Mesenteric fat pad (tissue), 1 donor: ENCODE measurements at places on chromosomes 2 and 18. TPM values are rescaled to one million over a fixed set of nuclear protein-coding genes. Genes with fewer than 3 reads are reported as not detected.

DNA sequence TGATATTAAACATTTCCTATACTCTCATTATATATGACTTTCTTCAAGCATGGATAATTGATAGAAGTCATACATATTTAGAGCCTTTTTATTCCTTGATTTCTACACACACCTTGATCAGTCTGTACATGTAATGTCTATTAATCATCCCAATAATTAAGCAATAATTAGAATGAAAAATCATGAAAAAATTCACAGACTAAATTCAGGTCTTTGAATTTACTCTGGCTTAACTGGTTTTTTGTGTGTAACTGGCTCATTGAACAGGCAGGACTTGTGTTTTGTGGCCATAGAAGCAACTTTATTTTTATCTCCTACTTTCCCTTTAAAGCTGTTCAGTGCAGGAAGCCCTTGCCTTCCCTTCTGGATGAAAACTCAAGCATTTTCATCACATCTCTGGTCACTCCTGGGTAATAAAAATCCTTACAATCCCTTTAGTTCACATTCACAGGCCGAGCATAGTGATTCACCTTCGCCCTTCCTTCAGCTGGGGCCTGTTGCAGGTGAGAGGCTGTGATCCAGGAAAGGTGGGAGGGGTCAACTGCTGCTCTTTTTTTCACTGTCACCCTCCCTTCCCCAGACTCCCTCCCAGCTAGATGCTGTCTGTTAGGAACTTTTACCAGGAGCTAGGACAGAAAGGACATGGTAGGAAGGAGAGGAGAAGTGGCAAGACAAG lies 58.0 kb upstream of the ITSN2 start:
- DNase-seq = no peak

DNA sequence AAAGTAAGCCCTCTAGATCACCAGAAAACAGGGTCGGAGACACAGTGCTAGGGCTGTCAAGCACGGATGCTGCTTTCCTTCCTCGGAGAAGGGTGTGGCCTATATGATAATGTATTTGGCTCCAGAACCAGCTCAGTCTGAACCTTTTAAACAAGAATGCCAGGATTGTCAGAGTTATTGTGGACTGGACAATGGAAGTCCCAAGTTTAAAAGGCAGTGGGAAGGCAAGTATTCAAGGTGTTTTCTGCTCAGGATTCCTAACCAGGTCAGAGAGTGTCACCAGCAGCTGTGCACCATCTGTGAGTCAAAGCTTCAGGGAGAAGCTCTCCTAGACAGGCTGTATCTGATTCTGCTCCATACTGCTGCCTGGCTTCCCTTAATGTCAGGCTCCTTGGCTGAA lies 94.8 kb downstream of the SPOPL start:
- DNase-seq = no peak

GRCh38 chr18:22432657-22433137 lies 15.0 kb upstream of the CTAGE1 start:
- no peak for DNase-seq

DNA sequence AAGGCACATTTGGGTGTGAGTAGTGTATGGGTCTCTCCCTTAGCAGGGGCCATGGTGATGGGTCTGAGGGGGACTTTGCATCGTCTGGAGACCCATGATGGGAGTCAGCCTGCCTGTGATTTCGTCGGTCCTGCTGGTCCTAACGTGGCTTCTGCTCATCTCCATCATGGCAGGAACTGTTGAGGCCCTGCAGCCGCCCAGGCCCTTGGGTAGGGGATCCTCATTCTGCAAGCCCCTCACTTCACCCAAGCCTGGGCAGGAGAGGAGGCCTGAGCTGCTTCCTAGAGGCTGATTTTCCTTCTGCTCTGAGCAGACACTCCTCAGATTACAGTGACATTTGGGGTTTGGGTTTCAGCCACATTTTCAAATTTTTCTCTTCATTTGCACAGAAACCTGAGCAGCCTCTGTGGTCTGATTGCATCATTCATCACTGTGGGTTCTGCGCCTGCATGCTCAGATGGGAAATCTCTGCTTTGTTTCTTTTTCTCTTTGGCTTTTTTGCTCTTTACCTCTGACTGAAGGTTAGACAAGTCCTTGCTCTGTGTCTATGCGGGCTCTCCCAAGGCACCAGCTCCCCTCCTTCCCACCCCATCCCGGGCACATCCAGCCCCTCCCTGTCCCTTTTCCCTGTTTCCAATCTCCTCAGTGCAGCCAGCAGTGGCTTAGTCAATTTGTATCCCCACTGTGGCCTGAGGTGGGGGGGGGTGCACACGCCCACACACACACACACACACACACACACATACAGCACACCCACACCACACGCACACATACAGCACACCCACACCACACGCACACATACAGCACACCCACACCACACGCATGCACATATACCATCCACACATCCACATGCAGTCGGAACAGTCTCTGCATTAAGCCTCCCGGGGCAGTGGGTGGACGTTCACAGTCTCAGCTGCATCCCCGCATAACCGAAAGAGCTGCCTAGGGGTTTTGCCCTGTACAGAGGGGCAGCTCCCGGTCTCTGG lies 305.4 kb upstream of the HS6ST1 start:
- DNase-seq = no peak

GRCh38 chr18:68262690-68263294 lies 452.1 kb downstream of the TMX3 start:
- no peak for DNase-seq

GRCh38 chr18:43665105-43665788 lies 388.0 kb upstream of the SYT4 start:
- DNase-seq = no peak

The HRH4 gene
- total RNA-seq = 0.39 TPM

The RNMT gene
- total RNA-seq = 23.2 TPM

DNA sequence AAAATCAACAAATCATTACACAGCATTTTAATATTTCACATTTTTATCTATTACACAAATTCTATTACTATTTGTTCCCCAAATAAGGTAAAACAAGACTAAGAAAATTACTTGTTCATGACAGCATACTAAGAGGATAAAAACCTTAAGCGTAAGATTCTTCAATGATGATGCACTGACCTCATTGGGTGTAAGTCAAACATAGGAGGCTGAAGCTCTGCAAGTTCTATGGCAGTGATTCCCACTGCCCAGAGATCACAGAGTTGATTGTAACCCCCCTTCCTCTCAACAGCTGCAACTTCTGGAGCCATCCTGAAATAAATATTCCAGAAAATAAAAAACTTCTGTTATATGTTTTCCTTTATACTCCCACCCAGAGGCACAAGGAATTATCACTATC lies 82.2 kb upstream of the CDKL4 start:
- no peak for DNase-seq

- no peak for DNase-seq
These were observed 67.3 kb upstream of the UPP2 start for GRCh38 chr2:158034198-158034866.

GRCh38 chr18:79932907-79933306 lies 18.5 kb downstream of the SLC66A2 start:
- DNase-seq = no peak

- DNase-seq = no peak
These were observed 23.0 kb downstream of the CDC42EP3 start for GRCh38 chr2:37648331-37649011.

DNA sequence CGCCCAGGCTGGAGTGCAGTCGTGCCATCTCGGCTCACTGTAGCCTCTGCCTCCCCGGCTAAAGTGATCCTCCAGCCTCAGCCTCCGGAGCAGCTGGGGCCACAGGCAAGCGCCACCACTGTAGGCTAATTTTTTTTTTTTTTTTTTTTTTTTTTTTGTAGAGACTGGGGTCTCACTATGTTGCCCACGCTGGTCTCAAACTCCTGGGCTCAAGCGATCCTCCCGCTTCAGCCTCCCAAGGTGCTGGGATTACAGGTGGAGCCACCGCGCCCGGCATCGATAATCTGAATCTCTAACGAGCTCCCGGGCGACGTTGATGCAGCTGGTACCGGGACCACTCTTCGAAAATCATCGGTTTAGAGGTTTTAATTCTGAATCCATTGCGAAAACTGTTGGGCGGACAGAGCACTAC lies 520 bp upstream of the CYP20A1 start:
- no peak for DNase-seq

DNA sequence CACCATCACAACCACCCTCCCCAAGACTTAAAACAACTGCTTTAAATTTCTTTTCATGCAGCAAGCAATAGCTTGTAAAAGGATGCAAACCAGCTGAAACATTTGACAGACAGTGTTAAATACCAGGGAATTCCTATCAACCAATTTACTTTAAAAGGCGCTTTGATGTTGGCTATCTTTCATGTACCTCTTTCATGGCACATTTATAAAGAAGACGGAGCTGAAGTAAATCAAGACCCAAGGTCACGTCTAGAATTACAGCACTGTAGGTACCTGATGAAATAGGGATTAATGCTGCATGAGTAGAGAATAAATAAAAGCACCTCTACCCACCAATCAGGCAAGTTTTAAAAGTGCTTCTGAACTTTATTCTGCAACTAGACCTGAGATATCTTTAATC lies 78.9 kb downstream of the SRBD1 start:
- DNase-seq = no peak

DNA sequence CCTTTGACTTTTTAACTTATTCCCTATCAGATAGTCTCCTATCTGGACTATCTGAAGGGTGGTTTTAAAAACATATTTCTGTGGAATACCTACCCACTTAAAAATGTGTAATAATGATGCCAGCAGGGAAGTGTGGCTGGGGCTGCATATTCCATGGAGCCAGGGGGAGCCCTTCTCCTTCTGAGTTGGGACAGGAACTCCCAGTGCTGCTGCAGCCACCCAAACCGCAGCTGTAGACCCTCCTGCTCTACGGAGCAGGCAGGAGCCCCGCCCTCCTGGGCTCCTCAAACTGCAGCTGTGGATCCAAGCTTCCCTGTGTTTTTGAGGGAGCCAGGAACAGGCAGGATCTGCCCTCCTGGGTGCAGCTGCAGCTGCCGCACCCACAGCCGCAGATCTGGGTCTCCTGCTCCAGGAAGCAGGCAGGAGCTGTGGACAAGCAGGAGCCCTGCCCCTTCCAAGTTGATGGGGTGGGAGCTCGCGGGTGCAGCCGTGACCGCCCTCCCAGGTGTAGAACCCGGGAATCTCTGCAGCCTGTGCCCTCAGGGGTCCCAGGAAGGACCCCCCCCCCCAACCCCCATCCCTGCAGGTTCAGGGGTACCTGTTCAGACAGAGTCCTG lies 57.8 kb downstream of the PDK1 start:
- no peak for DNase-seq

The MROH2A gene
- total RNA-seq = not detected

The HK2 gene
- 46.2 TPM for total RNA-seq

DNA sequence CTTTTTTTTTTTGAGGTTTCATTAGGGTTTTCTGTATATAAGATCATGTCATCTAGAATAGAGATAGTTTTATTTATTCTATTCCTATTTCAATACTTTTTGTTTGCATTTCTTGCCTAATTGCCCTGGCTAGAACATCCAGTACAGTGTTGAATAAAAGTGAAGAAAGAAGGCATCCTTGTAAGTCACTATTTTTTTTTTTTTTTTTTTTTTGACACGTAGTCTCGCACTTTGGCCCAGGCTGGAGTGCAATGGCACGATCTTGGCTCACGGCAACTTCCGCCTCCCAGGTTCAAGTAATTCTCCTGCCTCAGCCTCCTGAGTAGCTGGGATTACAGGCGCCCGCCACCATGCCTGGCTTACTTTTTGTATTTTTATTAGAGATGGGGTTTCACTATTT lies 27.8 kb upstream of the RANBP2 start:
- no peak for DNase-seq

DNA sequence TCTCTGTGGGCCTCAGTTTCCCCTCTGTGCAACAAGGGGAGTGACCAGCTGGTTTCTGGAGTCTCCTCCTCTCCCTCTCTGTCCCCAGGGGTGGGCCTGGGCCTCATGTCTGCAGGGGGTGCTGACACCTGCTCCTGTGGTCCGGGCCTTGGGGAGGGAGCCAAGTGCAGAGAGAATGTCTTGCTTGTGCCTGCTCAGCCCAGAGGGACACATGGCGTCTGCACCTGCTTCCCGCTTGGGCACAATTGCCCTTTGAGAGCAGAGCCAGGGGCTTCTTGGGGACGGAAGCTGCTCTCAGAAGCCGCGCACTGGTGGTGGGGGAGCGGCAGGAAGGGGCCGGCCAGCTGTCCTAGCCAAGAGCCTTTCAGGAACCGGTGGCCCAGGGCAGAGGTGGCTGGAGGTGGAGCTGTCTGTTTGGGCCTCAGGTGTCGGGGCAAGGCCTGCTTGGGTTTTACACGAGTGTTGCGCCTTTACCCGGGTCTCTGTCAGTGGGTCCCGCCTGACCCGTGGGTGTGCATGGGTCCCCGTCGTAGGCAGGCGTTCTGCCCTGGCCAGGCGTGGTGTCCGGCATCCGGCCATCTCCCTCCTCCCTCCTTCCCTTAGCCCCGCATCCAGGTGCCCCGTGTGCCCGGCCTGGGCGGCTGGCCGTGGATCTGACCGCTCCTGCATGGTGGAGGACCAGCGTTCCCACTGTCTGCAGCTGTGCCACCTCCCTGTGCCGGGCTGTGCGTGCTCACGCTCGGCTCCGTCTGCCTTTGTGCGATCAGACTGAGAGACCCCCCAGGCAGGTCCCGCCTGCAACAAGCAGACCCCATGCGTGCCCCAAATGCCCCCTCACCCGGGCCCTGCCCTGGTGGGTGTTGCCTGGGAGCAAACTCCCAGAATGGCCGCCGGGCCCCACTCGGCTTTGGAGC lies 4.0 kb downstream of the NEU4 start:
- DNase-seq = peak; percentile 89
